ENCODE measurements at places on chromosomes 3 and 15.
A peak's percentile ranks its signal among the peaks of the same experiment; 100 is the strongest.

- no peak for DNase-seq
Measured at GRCh38 chr3:53354945-53355498, 7.7 kb upstream of the DCP1A start.

GRCh38 chr3:124333931-124334640 lies 342.2 kb upstream of the ROPN1 start:
- DNase-seq: no peak

DNA sequence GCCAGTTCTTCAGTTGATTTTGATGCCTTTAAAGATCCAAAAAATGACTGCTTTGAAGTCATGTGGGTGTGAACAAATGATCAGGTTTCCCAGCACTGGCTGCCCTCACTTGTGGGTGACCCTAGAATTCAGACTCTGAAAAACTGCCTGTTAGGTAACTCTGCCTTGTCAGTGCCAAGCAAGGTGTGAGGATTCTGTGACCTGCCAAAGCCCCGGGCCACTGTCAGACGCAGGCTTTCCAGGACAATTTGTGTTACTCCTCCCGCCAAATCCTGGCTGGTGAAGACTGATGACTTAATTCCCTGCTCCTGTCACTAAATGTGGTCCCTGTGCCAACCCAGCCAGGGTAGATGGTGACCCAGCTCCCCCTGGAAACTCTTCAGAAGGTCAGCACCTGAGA lies 99.2 kb upstream of the PSMD6 start:
- DNase-seq: no peak

DNA sequence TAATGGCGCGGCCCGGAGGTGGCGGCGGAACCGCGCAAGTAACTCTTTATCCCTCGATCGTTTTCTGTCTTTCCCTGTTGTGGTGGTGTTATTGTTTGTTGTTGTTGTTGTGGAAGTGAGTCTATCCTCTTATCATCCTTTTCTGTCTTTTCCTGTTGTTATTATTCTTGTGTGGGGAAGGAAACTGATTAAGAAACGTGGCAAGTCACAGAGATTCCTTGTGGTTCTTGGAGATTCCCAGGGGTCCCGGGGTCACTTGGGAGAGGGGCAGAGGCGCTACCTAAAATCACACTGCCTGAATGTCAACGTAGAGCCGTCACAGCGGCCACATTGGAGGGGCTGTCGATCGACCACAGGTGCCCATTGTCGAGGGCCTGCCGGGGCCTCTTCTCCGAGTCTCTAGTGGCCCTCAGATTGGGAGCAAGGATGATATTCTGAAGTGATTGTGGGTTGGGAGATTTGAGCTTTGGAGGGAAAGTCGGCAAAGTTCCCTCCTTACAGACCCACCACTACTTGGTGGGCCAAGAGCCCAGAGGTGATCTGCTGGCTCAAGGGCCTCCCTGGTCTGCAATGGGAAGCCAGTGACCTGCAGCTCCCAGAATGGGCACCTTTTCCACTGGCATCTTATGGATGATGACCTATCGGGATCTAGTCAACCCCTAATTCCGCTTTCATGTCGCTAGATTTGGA lies 790 bp downstream of the PARP14 start:
- no peak for DNase-seq

GRCh38 chr3:11305509-11305908 lies 33.3 kb downstream of the ATG7 start:
- DNase-seq: no peak

DNA sequence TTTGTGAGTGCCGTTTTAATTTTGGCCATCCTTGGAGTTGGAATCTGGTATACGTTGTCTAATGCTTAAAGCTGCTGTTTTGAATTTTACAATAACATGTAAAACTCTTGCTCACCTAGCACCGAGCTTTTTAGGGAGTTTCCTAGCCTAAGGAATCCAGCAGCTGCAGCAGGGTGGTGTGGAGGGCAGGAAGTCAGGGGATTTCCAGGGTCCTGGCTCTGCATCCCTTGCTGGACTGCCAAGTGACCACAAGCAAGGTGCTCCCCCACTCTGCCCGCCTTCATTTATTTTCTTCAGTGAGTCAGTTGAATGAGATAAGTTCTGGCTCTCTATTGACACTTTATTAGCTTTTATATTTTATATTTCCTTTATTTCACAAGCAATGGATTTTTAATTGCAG lies 113.7 kb downstream of the ATG7 start:
- no peak for DNase-seq

- peak; percentile 23 for DNase-seq
Measured at GRCh38 chr3:155188031-155188430, 105.5 kb downstream of the STRIT1 start.

- no peak for DNase-seq
Measured at GRCh38 chr3:183862610-183863009, 22.1 kb downstream of the PARL start.

GRCh38 chr3:154074966-154075365 lies 46.2 kb upstream of the ARHGEF26 start:
- no peak for DNase-seq

- DNase-seq: no peak
Measured at GRCh38 chr3:8413337-8413926, 88.2 kb upstream of the LMCD1 start.

DNA sequence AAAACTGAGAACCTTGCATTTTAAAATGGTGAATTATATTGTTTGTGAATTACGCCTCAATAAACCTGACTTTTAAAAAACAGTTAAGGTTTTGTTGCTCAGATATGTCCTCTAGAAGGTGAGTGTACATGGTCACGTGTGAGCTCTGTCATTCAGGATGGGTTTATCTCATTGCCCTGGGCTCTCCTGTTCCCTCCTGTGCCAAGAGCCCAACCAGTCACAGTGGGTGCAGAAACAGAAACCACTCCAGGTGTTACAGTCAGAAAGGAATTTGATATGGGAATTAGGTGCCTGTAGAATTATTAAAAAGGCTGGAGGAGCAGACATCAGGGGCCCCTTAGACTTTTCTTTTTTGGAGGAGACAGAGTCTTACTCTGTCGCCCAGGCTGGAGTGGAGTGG lies 196.4 kb downstream of the STT3B start:
- no peak for DNase-seq

DNA sequence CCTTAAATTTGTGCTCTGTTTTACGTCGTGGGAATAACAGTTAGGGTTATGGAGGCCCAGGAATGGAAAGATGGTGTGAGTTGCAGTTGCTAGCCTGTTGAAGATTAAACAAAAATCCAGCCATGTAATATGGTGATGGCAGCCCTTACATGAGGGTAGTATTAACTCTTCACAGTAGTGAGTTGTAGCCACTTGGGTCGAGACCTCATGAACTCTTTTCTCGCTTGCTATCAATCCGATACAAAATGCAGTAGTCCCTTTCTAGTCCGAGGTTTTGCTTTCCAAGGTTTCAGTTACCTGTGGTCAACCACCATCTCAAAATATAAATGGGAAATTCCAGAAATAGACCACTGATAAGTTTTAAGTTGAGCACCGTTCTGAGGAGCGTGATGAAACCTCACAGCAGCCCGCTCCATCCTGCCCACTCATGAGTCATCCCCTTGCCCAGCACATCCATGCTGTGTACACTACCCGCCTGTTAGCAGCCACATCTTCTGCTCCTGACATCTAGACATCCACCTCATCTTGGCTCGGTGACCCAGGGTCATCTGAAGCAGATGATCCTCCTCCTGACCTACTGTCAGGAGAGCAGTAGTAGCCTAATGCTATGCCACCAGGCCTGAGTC lies 177.9 kb downstream of the CDIN1 start:
- no peak for DNase-seq

DNA sequence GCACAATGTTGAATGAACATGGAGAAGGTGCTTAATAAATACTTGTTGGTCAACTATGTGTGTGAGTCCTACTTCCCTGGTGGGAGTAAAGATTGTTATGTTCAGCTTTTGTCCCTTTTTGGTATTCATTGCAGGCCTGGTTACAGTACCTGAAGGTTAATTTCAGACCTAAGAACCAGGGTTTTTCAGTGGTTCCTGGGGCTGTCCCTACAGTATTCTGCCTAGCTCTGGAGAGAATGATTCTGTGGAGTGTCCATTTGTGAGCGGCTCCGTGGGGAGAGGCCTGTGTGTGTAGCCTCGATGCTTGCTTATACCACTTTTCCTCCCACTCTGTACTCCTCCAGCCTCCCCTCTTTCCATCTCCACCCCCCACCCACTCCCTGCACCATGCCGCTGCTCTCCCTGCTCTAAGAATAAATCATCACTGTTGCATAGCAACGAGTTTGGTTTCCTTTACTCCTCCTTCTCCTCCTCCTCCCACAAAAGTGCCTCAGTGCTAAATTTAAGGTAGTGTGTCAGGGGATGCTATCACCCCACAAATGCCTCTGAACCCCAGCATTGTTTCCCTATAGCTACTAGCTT lies 150.6 kb upstream of the ROPN1 start:
- no peak for DNase-seq

- no peak for DNase-seq
Measured at GRCh38 chr3:31550452-31551251, 17.9 kb downstream of the STT3B start.

DNA sequence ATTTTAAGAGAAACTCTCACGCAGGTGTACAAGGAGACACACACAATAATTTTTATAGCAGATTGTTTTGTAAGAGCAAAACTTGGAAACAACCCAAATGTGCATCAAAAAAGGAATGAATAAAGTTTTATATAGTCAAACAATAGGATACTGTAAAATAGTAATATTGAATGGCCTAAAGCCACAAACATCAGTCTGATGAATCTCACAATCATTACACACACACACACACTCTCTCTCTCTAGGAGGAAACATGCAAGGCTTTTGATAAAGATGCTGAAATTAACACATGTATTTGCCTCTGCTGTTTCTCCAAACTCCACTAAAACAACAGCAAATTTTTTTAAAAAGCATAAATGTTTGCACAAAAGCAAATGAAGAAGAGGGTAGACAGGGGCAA lies 37.3 kb downstream of the ADIPOQ start:
- no peak for DNase-seq

- DNase-seq: no peak
Measured at GRCh38 chr3:57949785-57950615, 58.2 kb upstream of the FLNB start.

GRCh38 chr3:177553579-177553978 lies 356.3 kb upstream of the TBL1XR1 start:
- no peak for DNase-seq

DNA sequence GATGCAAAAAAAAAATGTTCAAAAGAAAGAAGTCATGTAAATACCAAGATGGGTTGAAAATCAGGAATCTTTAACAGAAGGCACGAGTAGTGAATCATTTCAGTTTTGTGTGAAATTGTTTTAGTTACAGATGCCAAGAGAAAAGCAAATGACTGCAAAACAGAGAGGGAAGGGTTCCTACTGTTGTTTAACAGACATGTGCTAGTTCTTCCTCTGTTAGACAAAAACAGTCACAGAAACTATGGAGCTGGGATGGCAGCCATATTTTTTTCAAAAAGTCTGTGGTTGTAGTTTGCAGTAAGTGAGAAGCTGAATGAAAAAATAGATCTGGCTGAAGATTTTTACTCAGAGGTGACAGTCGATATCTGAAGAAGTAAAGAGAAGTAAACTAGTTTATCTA lies 511.9 kb downstream of the ZIC1 start:
- no peak for DNase-seq

DNA sequence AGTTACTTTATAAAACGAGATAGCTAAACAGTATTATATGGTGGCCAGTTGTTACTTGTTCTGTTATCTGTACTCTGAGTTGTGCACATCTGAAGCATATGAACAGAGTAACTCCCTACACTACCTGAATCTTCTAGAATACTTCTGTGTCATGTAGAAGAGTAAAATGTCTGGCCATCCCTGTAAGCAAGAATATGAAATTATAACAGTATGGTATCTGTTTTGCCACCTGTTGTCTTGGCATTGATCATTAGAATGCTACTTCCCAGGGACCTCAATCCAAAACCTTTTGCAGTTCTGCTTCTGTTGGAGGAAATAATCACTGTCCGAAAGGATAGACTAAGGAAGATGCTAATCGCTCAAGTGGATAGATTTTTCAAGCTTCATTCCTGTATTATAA lies 1.9 kb downstream of the TEX9 start:
- DNase-seq: no peak

GRCh38 chr3:79405183-79405582 lies 362.6 kb downstream of the ROBO1 start:
- DNase-seq: no peak

DNA sequence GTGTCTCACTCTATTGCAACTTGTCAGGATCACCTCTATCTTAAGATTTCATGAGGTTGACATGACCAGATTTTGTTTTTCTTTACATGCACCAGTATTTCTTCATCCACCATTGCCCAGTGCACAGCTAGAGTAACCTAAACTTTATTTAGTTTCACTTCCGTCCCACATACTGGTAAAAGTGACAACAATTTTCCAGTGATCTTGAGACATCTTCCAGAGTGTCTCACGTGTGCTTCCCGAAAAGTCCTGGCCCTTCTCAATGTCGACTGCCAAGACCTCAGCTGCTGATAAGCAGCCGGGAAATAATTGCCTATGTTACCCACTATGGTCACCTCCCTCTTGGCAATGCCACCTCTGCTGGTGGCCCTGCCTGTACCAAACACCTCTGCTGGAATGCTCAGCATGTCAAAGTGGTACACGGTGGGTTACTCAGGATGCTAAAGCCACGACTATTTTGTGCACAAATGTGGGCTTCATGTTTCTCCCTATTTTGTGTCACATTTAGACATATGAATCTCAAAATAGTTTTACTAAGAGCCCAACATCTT lies 379.7 kb upstream of the TGFBR2 start:
- DNase-seq: no peak

- no peak for DNase-seq
Measured at GRCh38 chr3:197349368-197349767, 51.0 kb upstream of the DLG1 start.

GRCh38 chr3:39718674-39719595 lies 90.5 kb upstream of the MYRIP start:
- peak; percentile 39 for DNase-seq

All from fibroblast of skin of left quadriceps (primary cell).